ENCODE measurements at places on chromosomes 1 and 21. TPM values are rescaled to one million over a fixed set of nuclear protein-coding genes. Genes with fewer than 3 reads are reported as not detected.

LCK gene
- total RNA-seq = 1.7 TPM

RPE65 gene
- not detected for total RNA-seq

C1orf74 gene
- 0.81 TPM for total RNA-seq

CLCC1 gene
- 22.1 TPM for total RNA-seq

C4BPA gene
- 1,052 TPM for total RNA-seq

PCBP3 gene
- 0.61 TPM for total RNA-seq

GRCh38 chr1:201374364-201374763, 3.1 kb downstream of the TNNT2 start:
- H3K27me3 ChIP-seq = no peaks in the 10 kb centered on the region

- no peaks in the 10 kb centered on the region for H3K27me3 ChIP-seq
- no peak for DNase-seq
- no peaks in the 10 kb centered on the region for H3K36me3 ChIP-seq
- H3K4me3 ChIP-seq = no peak overlapping the region
- H3K4me1 ChIP-seq = no peaks in the 10 kb centered on the region
These were observed 47.8 kb downstream of the SELENOF start for GRCh38 chr1:86865973-86866637.

DNA sequence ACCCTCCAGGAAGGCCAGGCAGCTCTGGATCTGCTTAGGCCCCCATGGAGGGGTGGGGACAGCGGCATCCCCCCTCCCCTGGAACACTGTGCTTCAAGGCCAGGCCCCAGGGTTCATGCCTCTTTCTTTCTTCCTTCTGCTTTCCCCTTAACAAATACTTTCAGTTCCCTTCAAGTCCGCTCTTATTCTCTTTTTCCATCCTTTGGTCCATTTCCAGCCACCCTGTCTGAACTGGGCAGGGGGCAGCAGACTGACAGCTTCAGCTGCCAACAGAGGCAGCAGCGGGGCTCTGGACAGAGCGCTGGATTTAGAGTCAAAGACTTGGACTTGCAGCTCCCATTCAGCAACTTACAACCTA, 1.1 kb upstream of the CD244 start:
- H3K36me3 ChIP-seq = no peaks in the 10 kb centered on the region
- peaks cover 24% of the 10 kb centered on the region for H3K4me1 ChIP-seq
- no peak overlapping the region for H3K4me3 ChIP-seq
- no peak for DNase-seq
- H3K27ac ChIP-seq = no peak overlapping the region

DNA sequence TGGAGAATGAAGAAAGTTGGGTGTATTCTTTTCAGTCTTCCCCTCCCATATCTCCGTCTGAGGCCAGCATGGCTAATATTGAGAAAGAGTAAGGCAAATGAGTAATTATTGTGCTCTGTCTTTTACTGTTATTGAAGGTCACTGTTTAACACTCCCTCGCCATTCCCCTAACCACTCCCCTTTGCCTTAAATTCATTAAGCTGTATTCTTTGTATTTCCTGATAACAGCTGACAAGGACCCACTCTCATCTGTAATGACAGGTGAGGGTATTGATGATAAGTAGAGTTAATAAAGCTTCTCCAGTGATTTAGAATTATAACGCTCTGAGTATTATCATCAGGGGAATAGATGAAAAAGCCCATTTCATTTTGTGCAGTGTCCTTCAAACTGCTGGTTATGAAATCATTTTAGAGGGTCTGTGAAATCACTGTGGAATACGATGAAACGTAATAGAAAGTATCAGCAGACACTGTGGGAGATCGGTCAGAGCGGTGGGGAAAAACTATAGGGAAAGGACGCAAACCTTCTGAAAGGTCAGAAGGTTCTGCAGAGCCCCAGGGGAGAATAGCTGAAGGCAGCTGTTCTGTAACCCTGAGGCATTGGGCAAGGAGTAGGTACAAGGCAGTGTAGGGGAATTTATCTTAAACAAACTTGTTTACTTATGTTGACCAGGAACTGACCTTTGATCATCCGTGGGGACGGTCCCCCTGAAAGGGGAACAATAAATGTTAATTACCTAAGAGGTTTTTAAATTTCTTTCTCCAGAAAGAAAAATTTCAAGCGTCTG, 46.3 kb upstream of the CACYBP start:
- no peak for DNase-seq
- H3K4me1 ChIP-seq = peaks cover 17% of the 10 kb centered on the region
- no peaks in the 10 kb centered on the region for H3K36me3 ChIP-seq
- H3K4me3 ChIP-seq = no peak overlapping the region

GRCh38 chr1:208332774-208333126, 88.6 kb upstream of the PLXNA2 start:
- H3K27me3 ChIP-seq = no peaks in the 10 kb centered on the region
- no peaks in the 10 kb centered on the region for H3K36me3 ChIP-seq
- no peak for DNase-seq
- peaks cover 16% of the 10 kb centered on the region for H3K4me1 ChIP-seq

DNA sequence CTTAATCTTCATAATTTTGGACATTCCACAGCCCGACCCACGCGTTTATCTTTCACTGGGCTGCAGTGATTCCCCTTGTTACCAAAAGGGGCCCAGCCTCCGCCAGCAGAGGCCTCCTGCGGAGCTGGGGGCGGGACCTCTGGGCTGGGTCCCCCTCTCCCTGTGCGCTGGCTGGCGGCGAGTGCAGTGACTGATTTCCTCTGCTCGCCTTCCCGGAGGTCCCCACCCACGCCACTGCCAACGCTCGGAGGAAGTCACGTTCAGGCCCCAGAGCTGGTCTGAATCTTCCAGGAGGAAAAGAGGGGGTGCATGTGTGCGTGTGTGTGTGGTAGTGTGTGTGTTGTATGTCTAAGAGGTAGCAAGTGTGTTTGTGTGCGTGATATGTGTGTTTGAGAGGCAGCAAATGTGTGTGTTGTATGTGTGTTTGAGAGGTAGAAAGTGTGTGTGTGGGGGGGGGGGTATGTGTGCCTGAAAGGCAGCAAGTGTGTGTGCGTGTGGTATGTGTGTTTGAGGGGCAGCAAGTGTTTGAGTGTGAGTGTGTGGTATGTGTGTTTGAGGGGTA, 35.0 kb upstream of the JAK1 start:
- no peaks in the 10 kb centered on the region for H3K4me1 ChIP-seq
- H3K4me3 ChIP-seq = no peak overlapping the region
- no peak overlapping the region for H3K27ac ChIP-seq
- no peaks in the 10 kb centered on the region for H3K27me3 ChIP-seq
- no peaks in the 10 kb centered on the region for H3K36me3 ChIP-seq

DNA sequence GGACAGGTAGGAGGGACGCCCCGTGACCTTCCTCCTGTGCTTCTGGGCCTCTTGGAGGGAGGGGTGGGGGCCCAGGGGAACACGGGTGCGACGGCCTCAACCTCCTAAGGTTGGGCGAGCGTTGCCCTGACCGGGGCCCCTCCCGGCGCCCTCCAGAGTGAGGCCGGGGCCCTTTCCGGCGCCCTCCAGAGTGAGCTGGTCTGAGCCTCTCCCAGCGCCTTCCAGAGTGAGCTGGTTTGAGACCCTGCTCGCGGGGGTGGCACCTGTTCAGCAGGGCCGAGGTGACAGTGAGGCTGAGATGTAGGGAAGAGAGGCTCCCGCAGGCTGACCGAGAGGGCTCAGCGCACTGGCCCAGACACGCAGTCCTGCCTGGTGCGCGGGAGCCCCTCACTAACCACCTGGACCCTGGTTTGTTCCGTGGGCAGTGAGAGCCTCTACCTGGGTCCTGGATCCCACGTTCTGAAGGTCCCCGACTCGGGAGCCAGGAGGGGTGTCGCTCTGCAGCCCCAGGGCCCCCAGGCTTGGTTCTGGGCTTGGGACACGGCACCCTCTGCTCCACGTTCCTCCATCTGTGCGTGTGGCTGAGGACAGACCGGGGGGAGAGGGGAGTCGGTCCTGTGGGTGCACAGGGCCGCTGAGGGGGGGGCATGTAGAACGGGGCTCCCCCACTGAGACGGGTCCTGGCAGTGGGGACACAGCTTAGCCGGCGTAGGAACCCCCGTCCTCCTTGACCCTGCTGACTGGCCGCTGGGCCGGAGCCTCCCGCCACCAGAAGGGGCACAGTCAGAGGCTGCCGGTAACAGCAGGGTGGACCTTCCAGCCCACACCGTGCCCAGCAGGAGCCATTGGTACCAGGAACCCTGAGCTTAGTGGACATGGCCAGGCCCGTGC, 1.4 kb downstream of the COL6A1 start:
- H3K27ac ChIP-seq = no peak overlapping the region
- peak overlapping the region; percentile 65 for H3K4me3 ChIP-seq
- peak; percentile 47 for DNase-seq
- H3K27me3 ChIP-seq = no peaks in the 10 kb centered on the region

GRCh38 chr1:56331207-56331891, 248.0 kb downstream of the PLPP3 start:
- DNase-seq = no peak
- no peak overlapping the region for H3K4me3 ChIP-seq
- H3K27ac ChIP-seq = peak overlapping the region; percentile 81

GRCh38 chr1:11328444-11328843, 55.4 kb downstream of the UBIAD1 start:
- no peaks in the 10 kb centered on the region for H3K36me3 ChIP-seq
- H3K4me3 ChIP-seq = no peak overlapping the region
- no peaks in the 10 kb centered on the region for H3K4me1 ChIP-seq
- DNase-seq = no peak

DNA sequence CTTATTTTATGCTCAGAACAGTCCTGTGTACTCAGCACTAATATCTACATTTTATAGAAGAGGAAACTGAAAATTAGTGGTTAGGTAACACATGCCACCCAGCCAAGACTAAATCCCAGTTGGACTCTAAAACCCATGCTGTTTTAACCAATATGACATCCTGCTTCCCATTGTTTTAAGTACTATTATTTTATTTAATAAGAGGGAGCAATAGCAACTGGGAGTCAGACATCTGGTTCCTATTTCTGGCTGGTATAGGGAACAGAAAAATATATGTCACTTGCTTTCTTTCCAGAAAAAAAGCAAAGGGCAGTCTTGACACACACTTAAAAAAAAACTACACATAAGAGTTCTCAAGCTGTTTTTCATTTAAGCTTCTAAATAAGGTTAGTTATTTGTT, 11.9 kb downstream of the KLHL12 start:
- H3K4me3 ChIP-seq = no peak overlapping the region
- H3K27me3 ChIP-seq = no peaks in the 10 kb centered on the region
- no peak for DNase-seq
- H3K4me1 ChIP-seq = no peaks in the 10 kb centered on the region

- no peak for DNase-seq
- H3K27me3 ChIP-seq = no peaks in the 10 kb centered on the region
- no peak overlapping the region for H3K4me3 ChIP-seq
These were observed 323.6 kb downstream of the MRPL39 start for GRCh38 chr21:25283720-25284119.

DNA sequence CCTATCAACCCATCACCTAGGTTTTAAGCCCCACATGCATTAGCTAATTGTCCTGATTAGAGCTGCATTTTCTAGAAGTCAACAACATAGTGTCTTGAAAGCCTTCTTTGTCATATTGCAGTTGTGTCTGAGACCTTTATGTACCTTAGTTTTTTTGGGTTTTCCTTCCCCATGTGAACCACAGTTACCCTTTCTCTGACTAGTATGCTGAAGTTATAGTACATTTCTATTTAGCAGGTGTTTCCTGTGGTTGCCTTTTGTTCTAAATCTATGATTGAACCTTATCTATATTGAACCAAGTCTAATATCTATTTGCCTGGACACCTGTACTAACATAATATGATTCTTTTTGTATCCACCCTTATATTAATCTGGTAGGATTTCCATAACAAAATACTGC, 135.6 kb downstream of the ST6GALNAC3 start:
- no peaks in the 10 kb centered on the region for H3K4me1 ChIP-seq
- DNase-seq = no peak
- no peak overlapping the region for H3K4me3 ChIP-seq
- H3K36me3 ChIP-seq = no peaks in the 10 kb centered on the region
- H3K27ac ChIP-seq = no peak overlapping the region

- no peaks in the 10 kb centered on the region for H3K36me3 ChIP-seq
- no peak overlapping the region for H3K4me3 ChIP-seq
- no peak for DNase-seq
- H3K27ac ChIP-seq = no peak overlapping the region
These were observed 4.1 kb downstream of the CD84 start for GRCh38 chr1:160575112-160575664.

- no peak overlapping the region for H3K27ac ChIP-seq
- no peak overlapping the region for H3K4me3 ChIP-seq
- H3K36me3 ChIP-seq = no peaks in the 10 kb centered on the region
- no peaks in the 10 kb centered on the region for H3K4me1 ChIP-seq
These were observed 128.0 kb downstream of the SLC44A5 start for GRCh38 chr1:75482951-75483350.

GRCh38 chr1:24289937-24290595, 29.1 kb upstream of the GRHL3 start:
- H3K4me3 ChIP-seq = no peak overlapping the region
- no peaks in the 10 kb centered on the region for H3K4me1 ChIP-seq
- no peaks in the 10 kb centered on the region for H3K36me3 ChIP-seq

Data from right lobe of liver (tissue), 6 donors.